ENCODE measurements at places on chromosomes 2 and 18. TPM values are rescaled to one million over a fixed set of nuclear protein-coding genes. Genes with fewer than 3 reads are reported as not detected.

DDX18 gene
- 29.2 TPM for total RNA-seq

OSR1 gene
- 99.6 TPM for total RNA-seq

DES gene
- 21,970 TPM for total RNA-seq

NPPC gene
- total RNA-seq: not detected

ELAC1 gene
- 4.3 TPM for total RNA-seq

DNA sequence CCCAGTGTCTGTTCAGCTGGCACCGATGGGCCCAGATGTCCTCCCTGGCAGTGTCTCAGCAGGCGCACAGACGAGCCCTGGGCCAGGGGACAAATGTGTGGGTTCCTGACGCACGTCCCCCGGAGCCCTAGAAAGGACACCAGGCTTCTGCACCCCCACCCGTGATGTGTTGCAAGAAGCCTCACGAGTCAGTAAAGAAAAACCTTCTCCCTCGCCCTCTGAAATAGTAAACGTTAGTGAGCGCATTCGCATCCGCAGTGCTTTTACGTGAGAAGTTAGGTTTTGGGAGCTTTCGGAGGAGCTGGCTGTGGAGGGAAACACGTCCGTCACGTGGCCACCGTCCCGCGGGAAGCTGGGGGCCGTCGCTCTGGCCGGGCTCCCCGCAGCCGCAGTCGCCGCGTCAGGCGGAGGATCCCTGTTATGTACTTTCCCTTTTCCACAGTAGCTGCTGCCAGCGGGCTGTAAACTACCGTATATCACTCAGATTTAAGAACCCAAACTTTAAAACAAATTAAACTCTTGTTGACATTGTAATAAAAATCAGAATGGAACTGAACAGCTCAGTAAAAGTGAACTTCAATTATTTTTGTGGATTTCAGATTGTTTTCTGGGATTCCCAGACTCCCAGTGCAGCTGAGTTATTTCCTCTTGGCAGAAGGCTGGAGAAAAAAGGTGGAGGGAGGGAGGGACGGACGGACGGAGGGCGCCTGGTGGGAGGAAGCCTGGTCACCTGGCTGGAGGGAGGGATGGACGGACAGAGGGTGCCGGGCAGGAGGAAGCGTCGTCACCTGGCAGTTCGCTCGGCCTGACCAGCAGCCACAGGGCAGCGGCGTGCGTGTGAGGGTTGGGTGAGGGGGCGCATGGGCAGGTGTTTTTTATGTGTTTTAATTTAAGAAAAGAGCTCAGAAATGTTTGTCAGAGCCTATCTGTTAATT is 112.1 kb downstream of the NFATC1 start:
- H3K4me3 ChIP-seq: peak overlapping the region; percentile 55
- H3K27ac ChIP-seq: peak overlapping the region; percentile 84
- DNase-seq: no peak
- peaks cover 30% of the 10 kb centered on the region for H3K4me1 ChIP-seq
- H3K36me3 ChIP-seq: no peaks in the 10 kb centered on the region

DNA sequence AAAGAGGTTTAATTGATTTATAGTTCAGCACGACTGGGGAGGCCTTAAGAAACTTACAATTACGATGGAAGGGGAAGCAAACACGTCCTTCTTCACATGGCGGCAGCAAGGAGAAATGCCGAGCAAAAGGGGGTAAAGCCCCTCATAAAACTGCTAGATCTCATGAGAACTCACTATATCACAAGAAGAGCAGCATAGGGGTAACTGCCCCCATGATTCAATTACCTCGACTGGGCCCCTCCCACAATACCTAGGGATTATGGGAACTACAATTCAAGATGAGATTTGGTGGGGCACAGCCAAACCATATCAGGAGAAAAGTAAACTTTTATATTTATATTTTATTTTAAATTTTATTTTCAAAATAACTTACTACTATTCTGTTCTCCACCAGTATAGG is 272.0 kb downstream of the MYCN start:
- H3K27me3 ChIP-seq: no peaks in the 10 kb centered on the region
- no peak overlapping the region for H3K4me3 ChIP-seq
- no peaks in the 10 kb centered on the region for H3K36me3 ChIP-seq
- no peak overlapping the region for H3K27ac ChIP-seq
- no peak for DNase-seq

DNA sequence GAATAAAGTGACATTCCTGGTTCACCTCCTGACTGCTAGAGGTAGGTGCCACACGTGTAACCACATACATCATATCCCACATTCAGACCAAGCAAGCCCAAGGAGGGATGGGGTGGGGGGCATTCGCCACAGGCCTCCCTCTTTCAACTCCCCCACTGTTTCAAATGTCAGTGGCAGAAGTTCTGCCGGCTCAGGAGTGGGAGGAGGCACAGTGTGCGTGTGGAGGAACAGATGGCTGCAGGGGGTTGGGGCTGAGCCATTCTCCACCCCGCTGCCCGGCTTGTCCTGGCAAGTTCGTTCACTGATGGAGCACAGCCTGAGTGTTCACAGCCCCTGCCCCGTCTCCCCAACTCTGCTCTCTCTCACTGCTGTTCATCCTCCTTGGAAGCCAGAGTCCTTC is 75.4 kb upstream of the TANC1 start:
- H3K4me1 ChIP-seq: no peaks in the 10 kb centered on the region
- H3K27me3 ChIP-seq: no peaks in the 10 kb centered on the region
- no peaks in the 10 kb centered on the region for H3K36me3 ChIP-seq

GRCh38 chr18:73733806-73734314 is 413.8 kb downstream of the FBXO15 start:
- no peaks in the 10 kb centered on the region for H3K36me3 ChIP-seq
- no peak overlapping the region for H3K4me3 ChIP-seq
- no peaks in the 10 kb centered on the region for H3K27me3 ChIP-seq
- no peak for DNase-seq
- H3K4me1 ChIP-seq: no peaks in the 10 kb centered on the region

- no peaks in the 10 kb centered on the region for H3K27me3 ChIP-seq
- no peak overlapping the region for H3K4me3 ChIP-seq
- H3K36me3 ChIP-seq: no peaks in the 10 kb centered on the region
- no peak for DNase-seq
- H3K4me1 ChIP-seq: peaks cover 26% of the 10 kb centered on the region
Measured at GRCh38 chr2:85173909-85174308, 40.7 kb downstream of the TCF7L1 start.

GRCh38 chr2:48137829-48138228 is 231.5 kb upstream of the FBXO11 start:
- H3K27me3 ChIP-seq: no peaks in the 10 kb centered on the region
- DNase-seq: no peak

GRCh38 chr2:150465703-150466569 is 21.5 kb downstream of the RND3 start:
- no peak overlapping the region for H3K4me3 ChIP-seq
- DNase-seq: no peak
- H3K27me3 ChIP-seq: no peaks in the 10 kb centered on the region
- H3K36me3 ChIP-seq: peaks cover 14% of the 10 kb centered on the region

- H3K36me3 ChIP-seq: no peaks in the 10 kb centered on the region
- H3K27ac ChIP-seq: no peak overlapping the region
- H3K4me1 ChIP-seq: peaks cover 36% of the 10 kb centered on the region
- DNase-seq: no peak
Measured at GRCh38 chr2:159053161-159054031, 85.0 kb downstream of the TANC1 start.

DNA sequence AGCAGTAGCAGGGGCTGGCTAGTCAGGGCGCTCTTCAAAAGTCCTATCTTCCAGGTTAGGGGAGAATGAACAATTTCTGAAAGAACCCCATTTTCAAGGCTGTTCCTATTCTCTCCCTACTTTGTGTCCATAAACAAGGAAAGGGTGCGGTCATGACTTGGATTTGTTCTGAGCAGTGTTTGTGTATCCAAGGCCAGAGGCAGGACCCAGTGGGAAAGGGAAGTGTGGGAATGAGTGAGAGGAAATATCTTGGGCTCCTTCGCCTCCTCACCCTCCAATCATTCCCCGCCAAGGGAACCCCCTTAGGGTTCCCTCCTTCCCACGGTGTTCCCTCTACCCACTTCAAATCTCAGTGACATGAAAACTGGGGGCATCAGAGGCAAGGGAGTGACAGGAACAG is 25.5 kb upstream of the SPTBN1 start:
- H3K4me1 ChIP-seq: peaks cover 81% of the 10 kb centered on the region
- peak; percentile 86 for DNase-seq
- no peak overlapping the region for H3K4me3 ChIP-seq
- H3K36me3 ChIP-seq: no peaks in the 10 kb centered on the region
- H3K27me3 ChIP-seq: no peaks in the 10 kb centered on the region

- H3K36me3 ChIP-seq: peaks cover 18% of the 10 kb centered on the region
- H3K27ac ChIP-seq: peak overlapping the region; percentile 55
- peaks cover 50% of the 10 kb centered on the region for H3K4me1 ChIP-seq
- no peak overlapping the region for H3K4me3 ChIP-seq
Measured at GRCh38 chr18:79424008-79424565, 28.4 kb downstream of the NFATC1 start.

- no peak for DNase-seq
- no peaks in the 10 kb centered on the region for H3K27me3 ChIP-seq
- H3K27ac ChIP-seq: no peak overlapping the region
- no peak overlapping the region for H3K4me3 ChIP-seq
Measured at GRCh38 chr2:236545248-236545658, 24.4 kb upstream of the ACKR3 start.

DNA sequence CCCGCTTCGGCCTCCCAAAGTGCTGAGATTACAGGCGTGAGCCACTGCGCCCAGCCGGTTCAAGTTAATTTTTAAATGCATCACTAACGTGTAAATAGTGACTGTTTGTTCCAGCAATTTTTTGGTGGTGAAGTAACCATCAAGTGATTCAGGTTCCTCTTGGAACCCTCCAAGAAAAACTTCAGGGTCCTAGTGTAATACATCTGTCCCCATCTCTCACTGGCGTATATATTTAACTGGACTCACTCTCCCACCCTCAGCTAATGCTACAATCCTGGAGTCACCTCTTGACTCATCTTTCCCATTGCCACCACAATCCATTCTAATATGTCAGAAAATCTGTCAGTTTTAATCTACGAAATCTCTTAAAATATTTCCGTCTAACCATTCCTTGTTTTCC is 10.3 kb downstream of the SULT1C4 start:
- H3K27ac ChIP-seq: no peak overlapping the region
- H3K4me1 ChIP-seq: no peaks in the 10 kb centered on the region
- no peak for DNase-seq
- H3K27me3 ChIP-seq: no peaks in the 10 kb centered on the region
- no peak overlapping the region for H3K4me3 ChIP-seq

- H3K27ac ChIP-seq: no peak overlapping the region
- H3K27me3 ChIP-seq: no peaks in the 10 kb centered on the region
- no peak overlapping the region for H3K4me3 ChIP-seq
- no peak for DNase-seq
- H3K36me3 ChIP-seq: peaks cover 5% of the 10 kb centered on the region
- peaks cover 30% of the 10 kb centered on the region for H3K4me1 ChIP-seq
Measured at GRCh38 chr2:36395866-36396265, 40.3 kb downstream of the CRIM1 start.

Data from esophagus muscularis mucosa (tissue), 4 donors.